ENCODE measurements at places on chromosomes 11 and 22.

GRCh38 chr11:83938148-83938547 is 652.0 kb upstream of the CCDC90B start:
- no peak for DNase-seq

- no peak for DNase-seq
These were observed 21.1 kb downstream of the MMP20 start for GRCh38 chr11:102604011-102604410.

DNA sequence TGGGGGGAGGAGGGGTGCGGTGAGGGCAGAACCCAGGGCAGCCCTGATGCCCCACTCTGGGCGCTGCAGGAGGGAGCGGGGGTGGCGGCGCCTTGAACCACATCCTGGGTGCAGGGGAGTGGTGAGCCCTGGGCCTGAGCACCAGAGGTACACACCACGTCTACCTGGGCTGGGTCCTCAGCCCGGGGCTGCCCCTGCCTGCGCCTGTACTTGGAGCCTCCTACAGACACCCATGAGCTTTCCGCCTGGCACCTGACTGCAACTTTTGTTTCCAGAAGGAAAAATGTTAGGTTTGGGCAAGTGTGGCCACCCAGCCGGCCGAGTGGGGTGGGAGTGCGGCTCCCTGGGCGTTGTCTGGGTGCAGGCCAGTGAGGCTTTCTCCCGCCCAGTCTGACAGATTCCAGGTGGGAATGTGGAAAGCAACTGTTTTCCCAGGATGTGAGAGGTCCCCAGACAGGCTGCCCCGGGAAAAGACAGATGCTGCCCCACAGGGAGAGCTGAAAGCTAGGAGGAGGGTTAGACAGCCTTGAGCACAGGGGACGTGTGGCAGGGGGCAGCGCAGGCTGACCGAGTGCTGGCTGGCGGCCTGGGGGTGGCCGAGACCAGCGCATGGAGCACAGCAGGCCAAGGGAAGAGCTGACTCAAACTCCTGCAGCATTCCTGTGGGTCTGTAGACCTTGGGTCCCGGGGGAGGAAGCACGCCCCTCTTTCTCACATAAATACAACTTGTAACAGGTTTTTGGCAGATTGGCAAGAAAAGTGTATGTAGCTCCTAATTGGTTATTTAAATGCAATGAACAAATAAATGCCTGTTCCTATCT is 44.1 kb downstream of the GNB1L start:
- no peak for DNase-seq

DNA sequence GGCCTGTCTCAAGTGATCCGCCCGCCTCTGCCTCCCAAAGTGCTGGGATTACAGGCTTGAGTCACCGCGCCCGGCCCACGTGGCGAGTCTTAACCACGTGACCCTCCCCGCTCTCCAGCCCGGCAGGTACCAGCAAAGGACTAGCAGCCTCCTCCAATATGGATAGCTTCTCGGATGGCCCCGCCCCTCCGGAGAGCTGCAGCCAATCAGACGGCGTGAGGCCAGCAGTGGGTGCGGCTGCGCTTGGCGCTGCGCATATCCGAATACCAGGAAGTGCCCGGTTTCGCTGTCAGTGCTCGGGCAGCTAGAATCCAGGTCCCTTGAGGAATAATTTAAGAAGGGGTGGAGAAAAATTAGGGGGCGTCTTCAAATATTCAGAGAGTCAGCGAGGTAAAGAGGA is 14.7 kb upstream of the PISD start:
- DNase-seq, result peak; percentile 91

GRCh38 chr11:74011360-74012073 is 2.6 kb upstream of the UCP3 start:
- peak; percentile 35 for DNase-seq

DNA sequence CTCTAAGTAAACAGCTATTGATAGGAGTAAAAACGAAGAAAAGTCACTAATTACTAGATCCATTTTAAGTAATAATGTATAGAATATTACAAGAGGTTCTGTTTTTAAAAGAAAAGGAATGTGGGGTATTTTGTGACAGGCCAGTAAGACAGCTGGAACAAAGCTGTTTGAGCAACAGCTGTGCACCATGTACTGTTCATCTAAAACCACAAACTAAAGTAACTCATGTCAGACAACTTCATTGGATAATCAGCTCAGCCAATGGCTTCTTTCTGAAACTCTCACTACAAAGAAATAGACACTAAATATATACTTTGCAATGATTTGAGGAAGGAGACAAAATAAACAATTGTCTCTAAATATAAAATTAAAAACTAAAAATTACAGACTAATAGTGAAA is 16.1 kb downstream of the RRAS2 start:
- no peak for DNase-seq

GRCh38 chr11:104033134-104033533 is 3.3 kb upstream of the DDI1 start:
- no peak for DNase-seq

GRCh38 chr11:126339863-126340434 is 15.5 kb upstream of the ST3GAL4 start:
- no peak for DNase-seq

DNA sequence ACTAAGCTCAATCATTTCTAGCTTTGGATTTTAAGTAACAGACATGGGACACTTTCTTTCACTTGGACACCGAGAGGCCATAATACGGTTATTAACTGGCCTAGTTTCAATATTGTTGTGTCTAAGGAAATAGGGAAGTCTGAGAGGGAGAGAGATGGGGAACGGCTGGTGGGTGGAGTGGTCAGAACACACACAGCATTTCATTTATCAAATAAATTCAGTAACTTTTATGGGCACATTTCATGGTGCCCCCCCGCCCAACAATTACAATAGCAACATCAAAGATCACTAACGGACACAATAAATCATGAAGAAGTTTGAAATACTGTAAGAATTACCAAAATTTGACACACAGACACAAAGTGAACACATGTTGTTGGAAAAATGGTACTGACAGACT is 10.7 kb downstream of the PRPF19 start:
- no peak for DNase-seq

DNA sequence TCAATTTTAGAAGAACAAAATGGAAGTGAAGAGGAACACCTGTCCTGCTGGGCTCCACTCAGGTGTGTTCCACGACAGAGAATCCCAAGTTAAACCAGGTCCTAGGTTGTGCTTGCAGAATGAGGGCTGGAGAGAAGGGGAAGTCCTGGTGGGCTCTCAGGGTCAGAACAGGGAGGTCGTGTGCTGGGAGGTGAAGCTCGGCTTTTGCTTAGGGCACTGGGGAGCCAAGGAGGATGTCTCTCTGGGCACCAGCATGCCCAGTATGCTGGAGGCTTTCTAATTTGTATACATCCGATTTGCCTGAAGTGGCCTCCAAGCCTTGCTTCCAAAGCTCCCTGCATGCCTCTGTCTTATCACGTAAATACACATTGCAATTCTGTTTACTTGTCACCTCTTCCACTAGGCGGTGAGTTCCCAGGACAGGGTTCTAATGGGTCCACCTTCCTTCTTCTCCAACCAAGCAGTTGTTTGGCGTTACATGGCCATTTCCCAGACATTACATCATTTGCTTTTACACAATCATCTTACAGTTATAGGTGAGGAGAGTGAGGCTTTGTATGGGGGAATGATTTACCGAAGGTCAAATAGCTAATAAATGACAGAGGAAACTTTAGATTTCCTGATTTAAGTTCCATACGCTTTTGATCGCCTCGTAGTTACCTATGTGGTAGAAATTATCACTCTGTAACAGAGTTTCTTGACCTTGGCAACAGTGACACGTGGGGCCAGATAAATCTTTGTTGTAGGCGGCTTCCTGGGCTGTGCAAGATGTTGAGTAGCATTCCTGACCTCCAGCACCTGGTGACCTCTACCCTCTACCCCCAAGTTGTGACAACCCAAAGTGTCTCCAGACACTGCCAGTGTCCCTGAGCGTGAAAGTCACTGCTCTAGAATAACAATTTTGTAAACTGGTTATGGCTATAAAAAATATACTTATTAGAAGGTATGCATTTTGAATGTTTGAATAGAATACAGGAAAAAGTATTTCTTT is 901.5 kb downstream of the TBC1D22A start:
- no peak for DNase-seq

DNA sequence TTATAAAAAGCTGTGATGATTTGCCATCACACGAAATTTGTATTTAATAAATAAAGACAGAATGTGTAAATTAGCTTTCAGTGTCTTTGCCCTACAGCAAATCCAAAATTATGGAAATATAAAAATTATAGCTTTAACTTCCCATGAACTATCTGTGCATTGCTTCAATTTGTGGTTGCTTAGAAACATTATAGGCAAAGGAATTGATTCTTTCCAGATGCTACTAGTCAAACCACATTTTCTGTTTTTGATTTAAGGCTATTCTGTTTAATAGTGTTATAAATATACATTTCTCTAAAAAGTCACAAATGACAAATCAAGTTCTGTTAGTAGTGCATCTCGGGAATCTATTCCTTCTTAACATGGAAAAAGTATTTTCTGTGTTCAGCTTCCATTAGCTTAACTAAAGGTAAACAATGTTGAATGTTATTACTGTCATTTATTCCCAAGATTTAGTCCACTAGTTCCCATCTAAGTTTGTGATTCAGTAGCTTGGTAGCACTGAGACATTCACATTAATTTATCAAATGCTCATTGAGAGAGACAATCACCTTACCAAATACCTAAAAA is 1086.3 kb upstream of the CCDC90B start:
- no peak for DNase-seq

DNA sequence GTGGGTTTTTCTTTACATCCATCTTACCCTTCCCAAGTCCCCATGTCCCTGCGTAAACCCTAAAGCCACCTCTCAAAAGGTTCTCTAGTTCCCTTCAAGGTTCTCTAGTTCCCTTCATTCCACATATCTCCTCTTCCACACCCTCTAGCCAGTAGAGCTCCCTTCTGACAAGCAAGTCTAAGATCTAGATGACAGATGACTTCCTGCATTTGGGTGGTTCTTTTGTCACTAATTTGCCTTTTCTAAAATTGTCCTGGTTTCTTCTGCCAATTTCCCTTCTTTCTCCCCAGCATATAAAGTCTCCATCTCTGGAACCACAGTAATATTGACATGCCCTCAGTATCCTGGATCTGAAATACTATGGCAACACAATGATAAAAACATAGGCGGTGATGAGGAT is 7.8 kb downstream of the CD3E start:
- DNase-seq, result no peak

GRCh38 chr11:86923999-86924766 is 31.0 kb downstream of the FZD4 start:
- no peak for DNase-seq

GRCh38 chr11:118928870-118929500 is 3.3 kb upstream of the BCL9L start:
- peak; percentile 54 for DNase-seq

GRCh38 chr22:39997939-39998726 is 3.4 kb downstream of the FAM83F start:
- no peak for DNase-seq

DNA sequence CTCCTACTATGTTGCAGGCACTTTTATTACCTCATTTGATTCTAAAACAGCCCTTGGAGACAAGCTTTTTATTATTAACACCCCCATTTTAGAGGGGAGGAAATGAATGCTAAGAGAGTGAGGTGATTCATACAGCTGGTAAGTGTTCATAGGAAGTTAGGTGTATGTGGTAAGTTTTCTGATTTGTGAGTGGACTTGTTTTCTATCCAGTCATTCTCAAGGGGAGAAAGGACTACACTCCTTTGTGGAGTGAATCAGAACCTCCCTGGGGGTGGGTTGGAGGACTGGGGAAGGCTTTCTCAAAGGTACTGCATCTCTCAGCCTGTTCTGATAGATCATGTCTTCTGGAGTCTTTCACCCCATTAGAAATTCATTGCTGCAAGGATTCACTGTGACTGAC is 23.5 kb downstream of the PKNOX2 start:
- no peak for DNase-seq

Measured in stimulated activated CD4-positive, alpha-beta T cell treated with anti-CD3 and anti-CD28 coated beads, Interleukin-4, amount 100 ng/mL, for 1 hour (primary cell).